ENCODE measurements at places on chromosomes 6 and 20. TPM values are rescaled to one million over a fixed set of nuclear protein-coding genes. Genes with fewer than 3 reads are reported as not detected.

Gene SNAP25
- not detected for total RNA-seq

Gene ZNF831
- total RNA-seq, result 10.4 TPM

Gene CTCFL
- not detected for total RNA-seq

Gene CDH22
- not detected for total RNA-seq

Gene HNF4A
- not detected for total RNA-seq

Gene ATP6V1G2
- 3.6 TPM for total RNA-seq

Gene NKAPL
- total RNA-seq, result 0.12 TPM

Data from activated CD4-positive, alpha-beta T cell treated with anti-CD3 and anti-CD28 coated beads, Interleukin-2, amount 10 ng/mL, durations not matched to agents 7 days and 5 days (primary cell).